ENCODE measurements at places on chromosomes 2 and 18. TPM values are rescaled to one million over a fixed set of nuclear protein-coding genes. Genes with fewer than 3 reads are reported as not detected.

GRCh38 chr2:11128243-11128951 is 26.9 kb upstream of the SLC66A3 start:
- no peak overlapping the region for H3K27ac ChIP-seq
- no peaks in the 10 kb centered on the region for H3K36me3 ChIP-seq
- peaks cover 12% of the 10 kb centered on the region for H3K27me3 ChIP-seq
- peaks cover 18% of the 10 kb centered on the region for H3K4me1 ChIP-seq
- H3K4me3 ChIP-seq = no peak overlapping the region

Gene FAM237A
- total RNA-seq = not detected

DNA sequence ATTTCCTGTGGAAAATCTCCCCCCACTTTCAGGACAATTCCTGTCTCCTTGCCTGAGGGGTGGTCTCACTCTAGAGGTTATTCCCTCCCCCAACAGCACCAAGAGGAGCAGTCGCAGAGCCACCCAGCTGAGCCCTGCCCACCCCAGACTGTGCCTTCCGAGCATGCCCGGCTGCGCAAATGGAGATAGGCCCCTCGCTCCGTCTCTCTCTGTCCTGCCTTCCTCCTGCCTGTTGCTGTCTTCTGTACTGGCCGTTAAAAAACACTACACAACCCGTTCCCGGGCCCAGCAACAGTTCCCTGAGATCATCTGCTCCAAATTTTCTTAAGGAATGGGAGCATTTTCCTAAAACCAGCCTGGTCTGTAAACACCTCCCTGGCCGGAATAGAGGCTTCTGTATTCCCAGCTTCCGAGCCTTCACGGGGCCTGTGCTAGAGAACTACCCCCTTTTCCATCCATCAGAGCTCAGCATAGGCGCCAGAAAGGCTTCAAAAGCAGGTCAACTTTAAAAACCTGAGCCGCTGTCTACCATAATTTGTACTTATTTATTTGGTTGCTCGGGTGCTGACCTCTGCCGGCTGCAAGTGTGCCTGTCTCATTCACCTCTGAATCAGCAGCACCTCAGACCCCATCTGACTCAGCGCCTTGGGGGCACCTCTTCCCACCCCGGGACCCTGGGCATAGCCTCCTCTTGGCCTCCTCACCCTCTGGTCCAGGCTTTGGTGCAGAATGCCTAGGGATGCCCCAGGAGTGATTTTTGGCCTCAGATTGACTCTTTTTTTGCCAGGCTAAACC is 159.4 kb downstream of the PXDN start:
- no peak overlapping the region for H3K4me3 ChIP-seq
- peaks cover 4% of the 10 kb centered on the region for H3K27me3 ChIP-seq
- no peak for DNase-seq

DNA sequence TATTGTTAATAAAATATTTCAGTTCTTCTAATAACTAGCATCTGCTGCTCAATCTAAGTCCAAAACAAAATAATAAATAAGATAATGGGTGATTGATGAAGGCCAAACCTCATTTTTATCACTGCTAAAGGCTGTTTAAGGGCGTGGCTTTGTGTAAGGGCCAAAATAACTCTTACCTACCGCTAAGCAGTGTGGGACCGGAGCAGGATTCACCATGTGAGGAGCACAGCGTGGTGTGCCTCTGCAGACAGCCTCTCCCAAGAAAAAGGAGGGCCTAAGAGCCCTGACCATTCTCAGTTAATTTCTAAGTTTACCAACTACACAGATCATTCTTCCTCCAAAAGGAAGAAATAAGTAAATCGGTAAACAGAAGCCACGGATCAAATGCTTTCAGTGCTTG is 353.7 kb downstream of the ARL6IP6 start:
- no peak overlapping the region for H3K4me3 ChIP-seq
- no peaks in the 10 kb centered on the region for H3K27me3 ChIP-seq
- H3K36me3 ChIP-seq = no peaks in the 10 kb centered on the region
- no peaks in the 10 kb centered on the region for H3K4me1 ChIP-seq
- no peak overlapping the region for H3K27ac ChIP-seq

DNA sequence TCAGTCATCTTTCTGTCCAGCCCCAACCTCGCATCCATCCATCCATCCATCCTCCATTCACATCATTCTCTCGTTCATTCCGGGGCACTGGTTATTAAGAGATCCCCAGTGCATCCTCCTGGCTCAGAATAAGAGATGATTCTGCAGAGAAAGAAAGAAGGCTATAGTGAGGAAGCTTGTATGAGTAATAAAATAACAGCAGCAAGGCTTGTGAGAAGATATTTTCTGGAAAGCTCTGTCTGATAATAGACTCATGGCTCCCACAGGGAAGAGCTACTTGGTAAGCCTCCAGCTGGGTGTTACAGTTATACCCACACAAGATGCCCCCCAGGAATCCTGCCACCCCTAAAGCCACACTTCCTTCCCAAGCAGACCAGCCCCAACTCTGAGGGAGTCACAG is 143.2 kb downstream of the MTCL1 start:
- DNase-seq = no peak
- no peaks in the 10 kb centered on the region for H3K36me3 ChIP-seq
- no peak overlapping the region for H3K27ac ChIP-seq
- no peak overlapping the region for H3K4me3 ChIP-seq
- H3K27me3 ChIP-seq = no peaks in the 10 kb centered on the region
